ENCODE measurements at places on chromosomes 7 and 10.

- DNase-seq, result no peak
Measured at GRCh38 chr7:67553378-67553777, 556.7 kb downstream of the TYW1 start.

DNA sequence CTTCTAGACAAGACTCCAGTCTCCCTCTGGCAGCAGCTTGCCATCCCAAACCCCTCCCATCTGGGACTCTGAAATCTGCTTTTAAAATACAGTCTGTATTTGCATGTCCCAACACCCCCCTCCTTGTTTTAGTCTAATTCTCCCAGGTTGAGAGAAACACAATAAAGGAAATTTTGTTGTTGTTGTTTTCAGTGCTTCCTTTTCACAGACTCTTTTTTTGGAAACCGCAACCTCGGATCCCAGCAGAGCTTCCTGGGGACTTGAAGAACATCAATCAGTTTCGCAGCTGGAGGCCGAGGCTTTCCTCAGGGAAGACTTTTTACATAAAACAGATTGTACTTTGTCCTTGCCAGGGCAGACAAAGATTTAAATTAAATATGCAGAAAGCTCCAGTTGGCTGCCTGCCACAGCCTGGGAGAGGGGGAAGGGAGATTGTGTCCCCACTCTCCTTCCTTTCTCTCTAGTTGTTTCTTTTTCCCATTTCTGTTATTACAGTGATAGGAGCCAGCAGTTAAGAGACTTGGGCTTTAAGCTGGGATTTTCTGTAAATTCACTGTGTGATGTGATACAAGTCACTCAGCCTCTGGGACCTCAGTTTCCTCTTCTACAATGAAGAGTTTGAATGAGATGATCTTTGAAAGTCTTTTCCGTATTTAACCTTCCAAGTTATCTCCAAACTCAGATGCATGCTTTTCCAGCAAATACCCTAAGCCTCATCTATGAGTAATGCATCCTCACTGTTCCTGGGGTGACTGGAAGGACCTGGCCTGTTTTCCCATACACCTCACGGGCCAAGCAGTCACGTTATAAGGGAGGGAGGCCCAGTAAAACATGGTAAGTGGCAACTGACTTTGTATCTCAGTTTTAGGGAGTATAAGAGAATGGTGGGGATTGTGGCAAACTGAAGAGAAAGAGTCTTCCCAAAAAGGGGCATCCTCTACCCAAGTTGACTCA lies 192.3 kb downstream of the REEP3 start:
- DNase-seq, result no peak

DNA sequence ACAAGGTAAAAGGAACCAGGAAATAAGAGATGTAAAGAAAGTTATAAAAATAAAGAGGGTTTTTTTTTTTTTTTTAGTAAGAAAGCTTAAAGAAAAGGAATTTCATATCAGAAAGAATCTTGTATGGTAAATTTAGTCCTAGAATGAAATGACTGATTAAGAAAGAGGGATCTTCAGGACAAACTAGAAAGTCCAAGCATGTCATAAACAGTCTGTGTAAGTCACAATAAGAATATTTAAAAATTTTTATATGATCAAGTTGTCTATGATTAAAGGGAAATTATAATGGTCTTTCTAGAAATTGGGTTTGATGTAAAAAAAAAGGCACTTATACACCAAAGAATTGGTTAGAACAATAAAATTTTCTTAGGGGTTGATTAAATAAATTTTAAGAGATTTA lies 289.5 kb downstream of the XPNPEP1 start:
- no peak for DNase-seq

DNA sequence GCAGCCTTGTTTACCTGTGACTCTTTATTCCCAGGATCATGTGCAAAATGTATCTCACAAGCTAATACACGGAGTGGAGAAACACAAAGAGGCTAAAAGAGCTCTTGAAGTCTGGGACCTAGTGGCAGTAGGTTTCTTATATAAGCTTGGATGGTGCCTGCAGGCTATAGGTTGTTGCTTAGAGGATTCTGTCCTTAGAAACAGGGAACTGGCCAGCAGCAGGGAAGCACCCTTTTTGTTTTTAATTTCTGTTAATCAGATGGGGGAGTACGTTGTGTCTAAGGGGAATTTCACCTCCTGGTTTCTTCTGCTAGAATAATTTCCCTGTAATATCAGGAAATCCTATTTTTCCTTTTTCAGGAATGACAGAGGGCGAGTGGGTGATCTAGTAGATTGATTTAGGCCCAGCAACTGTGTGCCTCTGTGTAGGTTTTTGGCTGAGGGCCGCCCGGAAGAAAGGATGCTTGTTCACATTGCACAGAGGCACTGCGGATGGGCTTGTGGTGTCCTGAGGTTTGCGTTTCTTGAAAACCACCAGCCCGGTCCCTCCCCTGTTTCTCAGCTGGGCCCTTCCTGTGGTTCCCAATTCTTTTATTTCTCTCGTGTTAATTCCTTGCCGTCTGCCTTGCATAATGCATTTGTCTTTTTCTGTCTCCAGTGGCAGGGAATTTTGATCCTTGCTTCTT lies 158.0 kb downstream of the CAMK1D start:
- no peak for DNase-seq

All from thoracic aorta (tissue), 2 donors.